NB4 (cell line): ENCODE measurements at places on chromosomes 2 and 18.
A peak's percentile ranks its signal among the peaks of the same experiment; 100 is the strongest.

GRCh38 chr2:178756343-178756742, 50.9 kb downstream of the TTN start:
- no peak for DNase-seq

DNA sequence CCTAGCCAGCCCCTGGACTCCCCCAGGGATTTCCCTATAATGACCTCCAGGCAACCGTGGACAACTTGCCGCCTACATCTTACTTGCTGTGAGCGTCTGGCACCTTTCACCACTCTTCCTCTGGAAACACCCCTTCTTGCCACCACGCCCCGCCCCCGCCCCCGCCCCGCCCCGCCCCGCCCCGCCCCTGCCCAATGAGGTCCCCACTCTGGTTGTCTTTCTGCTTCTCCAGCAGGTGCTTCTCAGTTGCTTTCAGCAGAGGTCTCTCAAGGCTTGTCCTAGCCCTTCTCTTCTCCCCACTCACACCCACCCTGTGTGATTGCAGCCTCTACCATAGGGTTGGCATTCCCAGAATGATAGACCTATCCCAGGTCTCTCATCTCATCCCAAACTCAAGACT, 214.5 kb downstream of the EN1 start:
- DNase-seq = no peak

DNA sequence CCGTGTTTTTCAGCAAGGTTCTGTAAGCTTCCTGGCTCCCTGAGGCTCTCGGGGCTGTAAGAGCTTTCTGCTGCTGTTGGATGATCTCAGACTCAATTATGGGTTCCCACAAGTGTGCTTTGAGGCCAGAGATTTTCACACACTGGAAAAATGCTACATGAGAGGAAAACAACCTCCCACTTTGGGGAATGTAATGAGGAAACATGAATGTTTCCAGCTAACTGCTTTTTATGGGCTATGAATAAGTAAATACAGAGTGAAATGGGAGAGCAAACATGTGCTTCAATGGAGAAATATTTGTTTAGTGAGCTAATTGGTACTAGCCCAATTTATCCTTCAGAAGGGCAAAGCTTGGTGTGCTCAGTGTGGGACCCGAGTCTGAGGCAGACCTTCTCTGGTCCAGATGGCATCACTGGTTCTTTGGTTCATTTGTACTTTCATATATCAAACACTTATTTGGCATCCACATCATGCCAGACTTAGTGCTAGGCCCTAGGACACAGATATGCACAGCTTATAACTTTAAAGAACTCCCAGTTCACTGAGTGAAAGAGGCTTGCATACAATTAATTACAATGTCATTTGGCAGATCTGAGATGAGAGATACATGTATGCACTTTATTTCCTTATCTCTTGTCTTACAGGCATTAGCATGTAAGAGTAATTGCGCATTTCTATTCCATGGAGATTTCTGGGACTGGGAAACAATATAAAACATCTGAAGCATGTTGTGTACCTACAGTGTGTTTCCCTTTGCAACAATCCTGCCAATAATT, 248.8 kb downstream of the RDH14 start:
- DNase-seq = no peak

DNA sequence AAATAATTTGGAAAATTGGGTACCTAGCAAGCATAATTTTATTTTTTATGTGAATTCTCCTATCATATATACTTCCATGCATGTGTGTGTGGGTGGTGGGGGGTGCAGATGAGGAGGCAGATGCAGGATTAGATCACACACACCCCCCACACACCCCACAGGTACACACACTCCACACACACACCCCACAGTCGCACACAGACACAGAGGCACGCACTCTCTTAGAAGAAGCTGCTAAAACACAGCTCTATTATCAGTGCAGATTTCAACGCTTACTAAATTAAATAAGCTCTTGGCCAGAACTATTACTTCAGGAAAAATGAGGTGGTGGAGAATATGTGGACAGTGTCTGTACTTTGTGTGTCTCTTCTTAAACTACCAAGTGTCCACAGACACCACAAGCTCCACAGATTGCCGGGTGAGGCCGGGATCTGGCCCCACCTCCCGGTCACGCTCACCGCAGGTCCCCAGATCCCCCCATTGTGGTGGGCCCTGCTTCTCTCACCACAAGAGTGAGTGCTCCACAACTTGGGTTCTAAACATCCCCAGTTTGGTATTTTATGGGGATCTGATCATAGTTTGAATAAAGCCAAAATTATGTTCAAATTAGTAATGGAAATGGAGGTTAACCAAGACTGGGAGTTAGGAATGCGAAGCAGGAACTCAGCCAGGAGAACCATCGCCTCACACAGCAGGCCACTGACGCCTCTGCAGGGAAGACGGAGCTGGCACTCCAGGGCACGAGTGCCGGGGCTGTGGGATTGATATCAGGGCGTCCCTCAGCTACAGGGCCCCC, 102.1 kb downstream of the PXDN start:
- no peak for DNase-seq

GRCh38 chr2:16785149-16785548, 119.5 kb upstream of the CYRIA start:
- no peak for DNase-seq

GRCh38 chr2:207854484-207855440, 85.1 kb upstream of the FZD5 start:
- no peak for DNase-seq

- no peak for DNase-seq
Observed at GRCh38 chr2:7018282-7018701, 101.1 kb downstream of the RNF144A start.

GRCh38 chr2:199596549-199596948, 138.8 kb upstream of the SATB2 start:
- peak; percentile 58 for DNase-seq

DNA sequence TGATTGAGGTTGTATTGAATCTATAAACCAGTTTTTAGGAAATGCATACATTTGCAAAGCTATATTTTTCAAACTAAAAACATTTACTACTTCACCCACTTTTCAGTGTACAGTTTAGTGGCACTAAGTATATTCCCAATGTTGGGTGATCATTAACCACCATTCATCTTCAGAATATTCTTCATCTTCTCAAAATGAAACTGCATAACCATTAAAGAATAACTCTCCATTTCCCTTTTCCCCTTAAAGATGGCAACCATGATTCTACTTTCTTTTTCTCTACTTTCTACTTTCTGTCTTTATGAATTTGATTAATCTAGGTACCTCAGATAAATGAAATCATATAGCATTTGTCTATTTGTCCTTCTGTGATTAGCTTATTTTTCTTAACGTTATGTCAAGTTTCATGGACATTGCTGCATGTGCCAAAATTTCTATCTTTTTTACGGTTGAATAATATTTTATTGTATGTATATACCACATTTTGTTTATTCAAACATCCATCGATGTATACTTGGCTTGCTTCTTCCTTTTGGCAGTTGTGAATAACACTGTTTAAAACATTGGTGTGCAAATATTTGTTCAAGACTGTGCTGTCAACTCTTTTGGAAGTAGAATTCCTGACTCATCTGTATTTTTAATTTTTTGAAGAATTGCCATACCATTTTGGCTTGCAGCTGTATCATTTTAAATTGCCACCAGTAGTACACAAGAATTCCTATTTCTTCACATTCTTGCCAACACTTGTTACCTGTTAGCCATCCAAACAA, 104.9 kb downstream of the RPRM start:
- no peak for DNase-seq
